Trophoblast cell (in vitro differentiated cells and primary cell): ENCODE measurements at places on chromosomes 7 and 10.
A peak's percentile ranks its signal among the peaks of the same experiment; 100 is the strongest.

DNA sequence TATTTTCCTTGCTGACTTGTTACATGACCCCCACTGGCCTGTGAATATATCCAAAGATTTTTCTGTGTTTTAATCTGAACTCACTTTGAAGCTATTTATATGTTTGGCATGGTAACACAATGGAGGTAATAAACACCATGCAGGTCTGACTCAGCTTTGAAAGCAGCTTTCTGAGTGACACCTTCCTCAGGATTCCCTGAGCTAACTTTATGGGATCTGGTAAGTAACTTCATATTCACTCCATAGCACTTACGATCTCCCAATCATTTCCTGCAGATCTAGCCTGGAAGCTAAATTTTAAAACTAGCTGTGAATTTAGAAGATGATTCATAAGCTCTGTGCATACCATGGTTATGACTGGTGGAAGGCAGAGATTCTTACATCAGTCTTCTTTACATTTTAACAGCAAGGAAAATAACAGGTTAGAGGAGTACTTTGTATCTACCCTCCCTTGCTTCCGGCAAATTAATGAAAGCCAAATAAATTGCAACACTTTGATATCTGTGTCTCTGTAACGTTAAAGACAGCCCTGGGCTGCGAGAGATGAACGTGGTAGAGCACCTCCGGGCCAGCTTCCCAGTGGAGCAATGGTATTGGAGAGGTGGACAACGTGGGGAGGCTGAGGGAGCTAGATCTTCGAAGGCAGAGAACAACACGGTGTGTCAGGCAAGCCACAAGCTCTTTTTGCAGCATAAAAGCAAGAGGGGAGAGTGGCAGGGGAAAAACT is 170.2 kb upstream of the KLF14 start:
- DNase-seq, result peak; percentile 98

DNA sequence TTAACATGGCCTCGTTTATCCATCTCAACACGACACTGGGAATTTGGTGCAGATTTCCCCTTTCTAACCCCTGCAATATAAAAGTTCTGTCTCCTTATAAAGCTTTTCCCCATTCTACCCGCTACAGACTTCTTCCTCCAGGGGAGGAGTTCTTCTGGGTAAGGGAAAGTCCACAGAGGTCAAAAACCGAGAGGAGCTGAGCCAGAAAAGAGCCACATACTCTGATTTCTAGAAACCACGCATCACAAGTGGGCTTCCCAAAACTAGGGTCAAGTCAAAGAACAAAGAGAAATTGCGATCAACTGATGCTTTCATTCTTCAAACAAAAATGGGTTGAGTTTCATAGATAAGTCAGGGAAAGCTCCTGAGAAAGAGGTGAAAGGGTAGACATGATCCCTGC is 6.8 kb downstream of the IL6 start:
- DNase-seq, result no peak

DNA sequence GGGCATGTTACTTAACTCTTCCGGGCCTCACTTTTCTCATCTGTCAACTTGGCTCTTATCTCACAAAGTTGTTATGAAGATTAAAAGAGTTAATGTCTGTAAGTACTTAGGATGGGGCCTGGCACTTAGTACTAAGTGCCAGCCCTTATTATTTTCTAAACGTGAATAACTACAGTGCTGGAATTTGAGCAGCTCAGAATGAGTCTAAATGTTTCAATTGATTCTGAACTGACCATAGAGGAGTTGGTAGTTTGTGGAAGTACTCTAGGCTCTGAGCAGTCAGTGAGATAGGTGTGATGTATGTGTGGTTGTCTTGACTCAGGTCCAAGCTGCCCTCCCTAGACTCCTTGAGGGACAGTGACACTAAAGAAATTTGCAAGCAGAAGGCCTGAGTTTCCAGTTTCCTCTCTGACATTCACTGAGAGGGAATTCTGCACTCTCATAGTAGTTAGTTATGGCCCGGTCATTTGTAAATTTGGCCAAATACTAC is 18.5 kb upstream of the JAZF1 start:
- DNase-seq, result no peak

DNA sequence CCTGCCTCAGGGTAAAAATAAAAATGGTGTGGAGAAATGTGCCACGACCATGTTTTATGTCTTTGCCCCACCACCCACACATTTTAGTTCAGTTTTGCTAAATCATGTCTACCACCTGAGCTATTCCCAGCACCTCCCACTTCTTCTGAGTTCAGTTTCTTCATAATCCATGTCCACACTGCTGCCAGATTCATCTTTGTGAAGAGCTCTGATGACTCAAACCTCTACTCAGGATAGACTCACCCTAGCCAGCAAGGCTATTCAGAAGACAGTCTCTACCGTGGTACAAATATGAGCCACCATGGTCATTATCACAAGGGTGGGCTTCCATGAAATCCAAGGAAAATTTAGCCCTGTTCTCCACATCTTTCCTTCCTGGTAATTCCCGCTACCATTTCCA is 231.1 kb upstream of the PRKCQ start:
- DNase-seq, result no peak
